ENCODE measurements at places on chromosomes 7 and 10. TPM values are rescaled to one million over a fixed set of nuclear protein-coding genes. Genes with fewer than 3 reads are reported as not detected.

ZCCHC24 gene
- total RNA-seq = 32.4 TPM

TAC1 gene
- not detected for total RNA-seq

GRCh38 chr7:138590154-138590553 lies 111.0 kb downstream of the SVOPL start:
- DNase-seq = no peak

- no peak for DNase-seq
These were observed 97.3 kb upstream of the STK17A start for GRCh38 chr7:43485580-43485979.

- no peak for DNase-seq
These were observed 142.2 kb upstream of the HABP2 start for GRCh38 chr10:113410618-113411017.

GRCh38 chr7:47707583-47707982 lies 125.7 kb upstream of the TNS3 start:
- no peak for DNase-seq

DGKI gene
- 0.67 TPM for total RNA-seq

- DNase-seq = no peak
These were observed 79.3 kb upstream of the NPVF start for GRCh38 chr7:25307624-25308023.

DNA sequence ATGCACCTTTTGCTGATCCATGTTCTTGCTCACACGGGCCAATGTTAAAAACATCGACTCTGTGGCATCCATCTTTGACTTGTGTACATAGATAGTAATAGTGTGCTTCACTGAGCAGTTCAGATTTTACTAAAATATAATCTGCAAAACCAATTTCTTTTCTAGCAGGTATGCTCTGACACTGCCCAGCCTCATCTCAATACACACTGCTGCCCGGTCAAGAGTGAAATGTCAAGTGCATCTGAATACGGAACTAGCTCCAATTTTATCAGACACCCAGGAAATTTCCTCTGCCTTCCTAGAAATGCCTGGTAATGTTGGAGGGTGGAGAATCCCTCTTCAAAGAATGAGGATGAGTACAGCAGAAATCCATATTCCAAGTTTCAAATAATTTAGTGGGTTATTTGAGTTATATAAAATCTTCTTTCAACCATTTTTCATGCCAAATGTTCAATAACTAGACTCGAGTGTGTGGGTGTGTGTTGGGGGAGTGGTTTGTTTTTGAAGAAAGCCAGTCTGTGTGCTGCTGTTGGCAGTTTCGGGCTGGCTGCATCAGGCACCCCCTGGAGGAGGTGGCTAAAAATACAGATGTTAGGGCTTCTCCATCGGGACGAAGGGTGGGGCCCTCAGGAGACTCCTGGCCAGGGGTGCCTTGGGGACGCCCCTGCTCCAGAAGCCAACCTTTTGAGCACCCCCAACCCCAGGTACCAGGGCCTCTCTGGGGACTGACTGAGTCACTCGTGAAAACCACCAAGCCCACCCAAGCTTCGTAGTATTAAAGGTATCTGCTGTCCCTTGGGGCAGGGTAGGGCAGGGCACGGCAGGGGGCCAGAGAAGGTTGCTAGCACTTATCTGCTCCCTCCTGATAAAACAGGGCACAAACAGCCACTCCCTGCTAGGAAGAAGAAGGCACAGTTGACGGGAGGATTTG lies 15.4 kb downstream of the CTBP2 start:
- no peak for DNase-seq

- no peak for DNase-seq
These were observed 52.5 kb downstream of the CSGALNACT2 start for GRCh38 chr10:43190775-43191174.

DNA sequence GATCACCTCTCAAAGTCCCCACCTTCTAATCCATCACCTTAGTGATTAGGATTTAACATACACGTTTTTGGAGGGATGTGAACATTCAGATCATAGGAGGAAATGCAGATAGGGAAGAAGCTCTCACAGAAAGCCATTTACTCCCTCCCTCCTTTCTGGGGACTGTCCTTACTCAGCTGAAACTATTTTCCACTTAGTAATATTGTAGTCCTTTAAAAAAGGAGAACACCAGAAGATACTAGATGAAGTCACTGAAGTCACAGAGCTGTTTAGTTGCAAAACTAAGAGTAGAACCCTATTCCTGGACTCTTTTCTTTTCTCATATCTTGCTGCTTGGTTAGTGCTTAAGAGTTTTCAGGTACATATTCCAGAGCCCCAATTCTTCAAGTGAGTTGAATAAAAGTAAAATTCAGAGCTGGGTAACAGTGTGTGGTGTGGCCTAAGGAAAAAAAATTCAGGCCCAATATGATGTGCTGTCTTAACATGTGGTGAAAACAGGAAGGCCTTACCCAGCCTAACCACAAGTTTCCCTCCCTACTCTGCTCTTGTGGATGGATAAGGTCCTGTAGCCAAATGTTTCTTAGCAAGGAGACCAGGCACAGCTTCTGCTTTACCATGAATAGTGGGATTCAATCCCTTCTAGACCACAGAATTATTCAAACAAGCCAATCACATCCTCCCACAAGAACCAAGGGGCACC lies 135.7 kb downstream of the INHBA start:
- no peak for DNase-seq

GTF2IRD1 gene
- total RNA-seq = 30.5 TPM

Data from upper lobe of right lung (tissue), 1 donor.